ENCODE measurements at places on chromosomes 16 and 17.
A peak's percentile ranks its signal among the peaks of the same experiment; 100 is the strongest.

- peak; percentile 71 for DNase-seq
Measured at GRCh38 chr17:77783991-77784820, 174.3 kb upstream of the TNRC6C start.

DNA sequence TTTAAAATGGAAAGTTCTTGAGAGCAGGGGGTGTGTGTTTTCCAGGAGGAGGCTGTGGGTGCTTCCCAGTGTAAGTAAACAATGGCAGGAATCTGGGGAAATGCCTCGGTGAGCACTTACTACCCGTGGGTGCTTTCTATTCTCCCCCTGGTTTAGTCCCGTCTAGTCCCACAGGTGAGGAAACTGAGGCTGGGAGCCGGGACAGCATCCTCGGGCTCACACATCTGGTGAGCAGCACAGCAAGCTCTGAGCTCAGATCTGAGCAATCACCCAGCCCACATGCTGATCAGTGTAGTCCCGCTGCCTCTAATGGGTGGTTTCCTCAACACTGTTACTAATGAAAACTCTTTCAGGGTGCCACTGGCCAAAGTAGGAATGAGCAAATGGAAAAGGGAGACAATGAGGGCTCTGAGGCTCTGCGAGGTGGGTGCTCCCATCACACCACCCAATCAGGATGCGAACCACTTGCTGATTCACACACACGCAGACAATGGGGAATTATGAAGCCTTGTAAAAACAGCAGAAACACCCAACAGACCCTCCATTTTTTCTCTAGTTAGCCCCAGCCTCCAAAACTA is 202.6 kb downstream of the PARN start:
- no peak for DNase-seq

GRCh38 chr17:50686494-50687199 is 21.1 kb downstream of the ANKRD40 start:
- DNase-seq: no peak

GRCh38 chr17:13418891-13419290 is 182.8 kb downstream of the HS3ST3A1 start:
- no peak for DNase-seq

- DNase-seq: no peak
Measured at GRCh38 chr17:81271226-81271625, 23.9 kb downstream of the SLC38A10 start.

- no peak for DNase-seq
Measured at GRCh38 chr16:67545665-67546024, 16.7 kb upstream of the CTCF start.

- DNase-seq: peak; percentile 43
Measured at GRCh38 chr17:30113213-30113612, 3.4 kb upstream of the NSRP1 start.

- DNase-seq: no peak
Measured at GRCh38 chr17:30858556-30859250, 26.9 kb downstream of the ATAD5 start.

GRCh38 chr17:21008992-21009671 is 33.7 kb downstream of the USP22 start:
- DNase-seq: no peak

DNA sequence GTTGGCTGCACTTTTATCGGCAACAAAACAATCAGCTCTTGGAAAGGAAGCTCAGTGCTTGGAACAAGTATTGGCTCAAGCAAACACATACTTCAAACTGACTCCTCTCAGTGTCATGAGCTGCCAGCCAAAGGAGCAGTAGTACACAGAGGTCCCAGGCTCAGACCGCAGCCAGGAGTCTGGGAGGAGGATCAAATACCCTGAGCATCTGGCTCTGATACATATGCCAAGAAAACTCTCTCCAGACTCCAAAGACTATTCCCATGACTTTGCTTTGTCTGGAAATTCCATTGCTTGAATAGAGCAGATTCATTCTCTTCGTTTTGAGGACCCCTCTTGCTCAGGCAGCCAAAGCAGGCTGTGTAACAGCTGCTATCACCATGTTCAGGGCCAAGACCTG is 501.6 kb upstream of the PSMD7 start:
- no peak for DNase-seq

DNA sequence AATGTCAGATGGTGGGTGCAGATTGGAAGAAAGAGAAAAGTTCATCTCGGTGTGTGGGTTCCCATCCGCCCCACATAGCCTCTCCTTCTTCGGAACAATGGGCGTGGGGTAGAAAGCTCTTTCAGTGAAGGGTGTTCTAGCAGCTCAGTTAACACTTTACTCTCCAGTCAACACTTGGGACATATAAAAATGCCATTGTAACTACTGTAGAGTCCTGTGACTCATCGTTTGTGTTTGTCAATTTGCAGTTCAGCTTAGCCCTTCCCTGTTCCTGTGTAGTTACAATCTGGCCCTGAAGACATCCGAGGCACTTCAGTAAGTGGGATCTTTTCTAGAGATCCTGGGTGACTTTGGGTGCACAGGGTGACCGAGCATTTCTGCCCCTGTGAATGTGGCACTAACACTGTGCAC is 11.5 kb upstream of the CLEC18C start:
- DNase-seq: no peak

DNA sequence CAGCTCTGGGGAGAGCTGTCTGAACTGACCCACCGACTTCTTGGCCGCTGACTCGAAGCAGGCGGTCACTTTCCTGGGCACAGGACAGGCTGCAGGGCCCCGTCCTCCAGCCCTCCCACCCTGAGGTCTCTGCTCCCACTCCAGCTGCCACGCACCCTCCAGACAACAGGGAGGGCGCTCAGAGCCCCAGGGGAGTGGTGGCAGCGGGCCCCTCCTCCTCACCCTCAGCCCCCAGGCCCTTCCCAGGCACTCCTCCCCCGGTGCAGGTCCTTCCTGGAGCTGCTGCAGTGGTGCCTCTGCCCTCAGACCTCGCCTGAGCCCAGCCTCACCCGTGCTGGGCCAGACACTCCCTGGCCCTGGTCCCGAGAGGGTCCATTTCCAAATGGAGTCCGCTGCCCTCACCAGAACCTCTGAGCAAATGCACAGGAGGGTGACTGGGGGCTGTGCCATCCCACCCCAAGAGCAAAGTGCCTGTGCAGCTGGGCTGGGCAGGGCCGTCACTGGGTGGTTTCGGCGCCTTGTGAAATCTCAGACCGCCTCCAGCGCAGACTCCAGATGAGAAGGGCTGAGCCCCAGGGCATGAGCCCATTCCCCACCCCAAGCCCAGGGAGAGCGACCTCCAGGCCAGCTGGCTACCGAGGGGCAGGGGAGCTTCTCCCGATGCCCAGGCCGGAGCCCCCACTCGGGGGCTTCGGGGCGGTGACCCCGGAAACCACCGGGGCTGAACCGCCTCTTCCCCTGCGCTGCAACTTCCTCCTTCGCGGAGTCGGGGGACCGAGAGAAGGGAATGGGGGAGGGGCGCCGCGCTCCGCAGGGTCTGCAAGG is 717 bp downstream of the CYBA start:
- peak; percentile 49 for DNase-seq

GRCh38 chr17:47212458-47212857 is 3.3 kb downstream of the MYL4 start:
- no peak for DNase-seq

- DNase-seq: no peak
Measured at GRCh38 chr16:17445421-17445820, 25.3 kb downstream of the XYLT1 start.

- DNase-seq: no peak
Measured at GRCh38 chr16:56980792-56981724, 8.3 kb upstream of the NLRC5 start.

DNA sequence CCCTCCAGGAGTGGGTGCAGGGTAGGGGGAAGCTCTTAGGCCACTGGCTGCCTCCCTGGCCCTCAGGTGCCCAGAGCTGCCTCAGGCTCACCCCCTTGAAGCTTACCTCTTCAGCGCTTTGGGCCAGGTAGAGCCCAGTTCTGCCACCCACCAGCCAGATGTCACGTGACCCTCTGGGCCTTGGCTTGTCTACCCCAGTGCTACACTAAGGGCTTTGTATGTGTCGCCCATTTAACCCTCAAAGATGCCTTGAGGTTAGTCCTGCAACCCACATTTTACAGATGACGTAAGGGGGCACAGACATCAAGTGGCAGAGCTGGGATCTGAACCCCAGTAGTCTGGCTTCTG is 3.4 kb downstream of the HAS3 start:
- no peak for DNase-seq

- no peak for DNase-seq
Measured at GRCh38 chr17:79695797-79696609, 34.7 kb upstream of the ENPP7 start.

DNA sequence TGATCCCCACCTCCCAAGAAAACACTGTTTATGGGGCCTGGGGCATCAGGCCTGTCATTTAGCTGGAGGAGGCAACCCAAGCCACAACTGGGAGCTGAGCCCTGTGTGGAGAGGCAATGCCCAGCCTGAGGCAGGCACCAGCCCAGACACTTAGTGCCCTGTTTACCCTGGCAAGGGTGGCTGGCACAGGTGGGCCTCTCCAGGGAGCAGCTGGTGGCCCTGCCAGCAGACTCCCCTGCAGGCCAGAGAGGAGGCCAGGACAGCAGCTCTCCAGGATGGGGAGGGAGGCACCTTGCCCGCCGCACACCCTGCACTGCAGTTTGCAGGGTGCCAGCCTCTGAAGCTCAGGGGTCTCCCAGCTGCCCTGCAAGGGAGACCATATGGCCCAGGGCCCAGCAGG is 9.1 kb upstream of the TMEM92 start:
- DNase-seq: no peak

DNA sequence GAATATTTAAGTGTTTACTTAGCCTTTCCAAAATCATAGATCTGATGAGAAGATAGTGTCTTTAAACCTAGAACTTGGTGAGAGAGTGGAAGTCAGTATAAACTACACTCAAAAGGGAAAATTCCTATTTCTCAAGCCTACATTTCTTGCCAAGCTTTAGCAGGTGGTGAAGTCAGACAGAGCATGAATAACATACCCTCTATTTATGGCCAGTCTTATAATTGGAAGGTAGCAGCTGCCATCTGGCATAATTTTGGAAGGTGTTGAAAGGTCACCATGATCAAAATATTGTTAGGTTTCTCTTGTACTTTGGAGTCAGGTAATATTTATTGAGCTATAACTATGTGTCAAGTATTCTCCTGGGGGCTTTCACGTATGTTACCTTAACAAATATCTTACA is 729.3 kb upstream of the KIF2B start:
- no peak for DNase-seq

GRCh38 chr17:17701658-17702057 is 20.4 kb downstream of the RAI1 start:
- DNase-seq: no peak

GRCh38 chr16:53971616-53972015 is 267.7 kb downstream of the FTO start:
- DNase-seq: no peak

DNA sequence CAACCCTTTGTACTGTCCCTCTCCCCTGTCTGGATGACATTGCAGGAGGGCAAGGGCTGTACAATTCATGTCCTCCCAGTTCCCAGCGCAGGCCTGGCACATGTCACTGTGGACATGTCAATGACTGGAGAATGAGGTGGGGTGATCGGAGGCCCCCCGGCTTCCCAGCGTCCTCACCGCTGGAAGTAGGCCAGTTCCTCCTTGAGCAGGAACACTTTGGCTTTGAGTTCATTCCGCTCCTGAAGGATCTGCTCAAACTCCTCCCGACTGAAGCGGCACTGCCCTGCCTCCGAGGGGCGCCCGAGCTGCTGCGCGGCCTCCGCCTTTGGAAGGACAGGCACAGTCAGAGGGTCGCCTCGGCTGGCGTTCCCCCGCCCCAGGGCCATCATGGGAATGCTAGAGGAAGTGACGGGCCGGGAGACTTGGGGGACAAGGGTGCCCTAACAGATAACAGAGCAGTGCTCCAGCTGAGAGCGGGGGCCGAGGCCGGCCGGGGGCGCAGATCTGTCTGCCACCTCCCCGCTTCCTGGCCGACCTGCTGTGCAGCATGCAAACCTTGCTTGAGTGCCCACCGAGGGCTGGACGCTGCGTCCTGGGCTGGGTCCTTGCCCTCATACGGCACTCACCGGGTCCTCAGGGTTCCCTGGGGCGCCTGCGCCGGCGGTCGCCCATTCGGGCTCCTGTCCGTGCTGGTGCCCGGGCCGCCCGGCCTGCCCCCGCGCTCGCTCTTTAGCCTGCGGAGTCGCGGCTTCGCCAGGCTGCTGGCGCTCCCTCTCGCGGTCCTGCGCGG is 1.3 kb downstream of the RILP start:
- peak; percentile 31 for DNase-seq

DNA sequence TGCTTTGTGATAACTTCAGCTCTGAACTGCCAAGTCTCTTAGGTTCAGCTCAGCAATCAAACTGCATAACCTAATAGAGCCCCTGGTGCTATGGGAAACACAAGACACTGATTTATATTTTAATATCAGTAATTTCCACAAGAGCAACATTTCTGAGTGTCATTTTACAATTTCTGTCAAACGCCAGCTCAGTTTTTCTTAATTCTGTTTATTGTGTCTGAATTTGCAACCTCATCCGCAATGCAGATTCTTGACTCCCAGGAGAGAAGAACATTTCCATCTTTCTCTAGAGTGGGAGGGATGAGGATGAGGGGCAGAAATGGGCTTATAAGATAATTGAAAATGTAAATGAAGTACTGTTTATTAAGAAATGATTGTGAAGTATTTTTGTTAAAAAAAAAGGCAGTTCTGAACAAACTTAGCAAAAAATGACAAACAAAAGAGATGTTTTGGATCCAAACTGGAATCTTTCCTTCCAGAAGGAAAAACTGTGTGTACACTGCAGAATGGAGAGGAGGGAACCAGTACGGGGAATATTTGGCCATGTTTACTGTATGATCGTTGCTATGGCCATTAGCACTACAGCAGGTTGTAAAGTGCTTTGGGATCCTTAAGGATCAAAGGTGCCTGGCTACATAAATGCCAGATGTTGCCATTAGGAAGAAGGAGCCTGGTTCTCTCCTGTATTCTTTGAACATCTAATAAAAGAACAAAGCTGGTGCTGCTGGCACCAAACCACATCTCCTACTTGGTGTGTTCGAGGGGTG is 7.4 kb upstream of the PMFBP1 start:
- DNase-seq: no peak

DNA sequence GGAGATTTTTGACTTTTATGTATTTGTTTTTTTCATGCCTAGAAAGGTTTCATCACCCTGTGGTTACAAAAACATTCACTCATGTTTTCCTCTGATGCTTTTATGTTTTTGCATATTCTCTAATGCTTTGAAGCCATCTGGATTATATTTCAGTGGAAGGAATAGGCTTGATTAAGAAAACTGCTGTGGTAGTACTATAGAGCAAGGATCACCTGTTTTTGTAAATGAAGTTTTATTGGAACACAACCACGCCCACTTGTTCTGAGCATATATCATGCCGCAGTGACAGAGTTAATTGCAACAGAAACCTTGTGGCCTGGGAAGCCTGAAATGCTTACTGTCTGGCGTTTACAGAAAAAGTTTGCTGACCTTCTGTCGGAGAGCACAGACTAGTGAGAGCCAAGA is 11.5 kb downstream of the COX10 start:
- DNase-seq: no peak

GRCh38 chr17:40314584-40314956 is 5.6 kb downstream of the RARA start:
- peak; percentile 85 for DNase-seq
